ENCODE measurements at places on chromosomes 6 and 20.

GRCh38 chr6:98875375-98875774 is 41.0 kb downstream of the POU3F2 start:
- DNase-seq: no peak

- DNase-seq: no peak
Measured at GRCh38 chr6:29011276-29011734, 6.2 kb upstream of the ZNF311 start.

GRCh38 chr6:54633601-54634000 is 213.0 kb upstream of the FAM83B start:
- no peak for DNase-seq

GRCh38 chr20:6590891-6591637 is 176.4 kb upstream of the BMP2 start:
- no peak for DNase-seq

- peak; percentile 82 for DNase-seq
Measured at GRCh38 chr6:139376017-139376330, 1.5 kb upstream of the CITED2 start.

DNA sequence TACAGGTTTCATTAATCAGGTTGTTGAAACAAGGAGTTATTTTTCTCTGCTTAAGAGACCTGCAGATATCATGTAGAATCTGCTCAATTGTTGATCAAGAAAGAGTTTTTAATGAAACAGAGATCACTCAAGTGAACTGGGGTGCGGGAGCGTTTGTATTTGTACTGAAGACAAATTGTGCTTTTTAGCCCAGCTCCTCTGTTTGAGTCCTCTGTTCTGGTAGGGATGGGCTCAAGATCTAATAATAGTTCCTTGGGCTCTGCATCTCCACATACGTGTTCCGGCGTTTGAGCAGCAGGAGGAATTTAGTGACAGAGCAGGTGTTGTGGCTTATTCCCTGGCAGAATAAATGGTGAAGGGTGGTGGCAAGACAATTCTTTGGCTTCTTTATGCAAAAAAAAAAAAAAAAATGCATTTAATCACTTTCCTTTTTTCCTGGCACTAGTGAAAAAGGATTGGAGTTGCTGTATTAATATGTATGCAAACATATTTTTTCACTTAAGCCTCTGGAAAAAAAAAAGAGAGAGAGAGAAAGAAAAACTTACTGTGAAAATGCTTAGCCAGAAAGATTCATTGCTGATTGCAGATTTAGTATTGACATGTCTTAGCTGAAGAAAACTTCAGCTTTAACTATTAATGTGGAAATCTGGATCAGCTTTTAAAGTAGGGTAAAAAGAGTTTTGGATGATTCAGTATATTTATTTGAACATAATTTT is 4.0 kb downstream of the CITED2 start:
- no peak for DNase-seq

Measured in AML-193 (cell line).